ENCODE measurements at places on chromosomes 7 and 10.

- no peak for DNase-seq
Measured at GRCh38 chr10:100826031-100826651, 80.8 kb downstream of the PAX2 start.

DNA sequence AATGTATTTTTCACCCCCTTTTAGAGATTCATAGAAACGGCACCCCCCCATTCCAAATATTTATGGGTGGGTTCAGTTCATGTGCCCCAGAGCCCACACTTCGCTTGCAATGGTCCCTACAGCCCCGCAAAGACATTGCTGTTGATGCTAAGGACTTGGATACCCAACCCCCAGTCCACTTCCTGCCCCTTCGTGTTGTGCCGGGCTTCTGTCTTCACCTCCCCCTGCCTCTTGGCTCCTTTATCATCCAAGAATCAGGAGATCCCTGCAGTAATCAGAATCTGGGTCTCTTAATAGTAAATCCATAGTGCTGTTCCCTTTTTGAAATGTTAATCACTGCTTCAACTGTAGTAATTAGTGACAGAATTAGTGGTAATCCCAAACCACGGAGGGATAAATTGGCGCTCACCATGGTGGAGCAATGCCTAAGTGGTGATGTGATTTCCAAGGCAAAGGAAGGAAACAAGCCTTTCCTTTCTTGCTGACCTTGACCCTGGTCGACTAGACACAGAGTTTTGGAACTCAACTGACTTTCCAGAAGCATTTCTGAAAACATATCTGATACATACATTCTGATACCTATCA is 67.7 kb downstream of the HK1 start:
- DNase-seq, result no peak

GRCh38 chr7:81886211-81886764 is 116.4 kb upstream of the HGF start:
- DNase-seq, result no peak

- no peak for DNase-seq
Measured at GRCh38 chr10:131961777-131962662, 19.7 kb downstream of the BNIP3 start.

DNA sequence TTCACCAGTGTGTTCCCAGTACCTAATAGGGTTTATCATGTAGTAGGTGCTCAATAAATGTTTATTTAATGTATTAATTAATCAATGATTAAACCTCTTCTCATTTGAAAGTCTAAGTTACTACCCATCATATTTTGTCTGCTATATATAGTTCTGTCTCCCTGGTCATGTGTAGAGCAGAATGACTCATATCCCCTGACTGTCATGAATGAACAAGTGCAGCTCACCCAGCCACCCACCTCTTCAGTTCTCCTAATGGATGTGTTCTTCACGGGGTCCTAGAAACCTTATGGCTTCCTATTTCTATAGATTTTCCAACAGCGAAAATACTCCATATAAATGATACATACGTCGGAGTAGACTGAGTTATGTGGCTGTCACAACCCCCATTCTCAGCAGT is 64.5 kb downstream of the HIF1AN start:
- DNase-seq, result no peak

DNA sequence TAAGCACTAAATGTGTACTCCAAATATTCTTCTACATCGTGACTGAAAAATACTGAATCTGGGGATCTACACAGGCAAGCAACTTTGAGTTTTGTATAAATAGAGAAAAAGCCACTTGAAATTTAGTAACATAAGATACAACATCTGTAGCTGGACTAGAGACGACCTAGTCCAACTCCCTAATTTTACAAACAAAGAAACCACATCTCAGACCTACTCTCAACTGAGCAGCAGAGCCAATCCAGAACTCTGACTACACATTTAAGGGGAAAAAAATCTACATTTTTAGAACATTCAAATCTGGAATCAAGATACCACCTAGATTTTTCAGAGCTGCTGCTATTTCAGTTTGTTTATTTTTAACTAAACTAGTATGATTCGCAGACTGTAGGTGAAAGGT is 88.9 kb downstream of the CABCOCO1 start:
- no peak for DNase-seq

- DNase-seq, result no peak
Measured at GRCh38 chr10:110510730-110511129, 13.0 kb downstream of the DUSP5 start.

DNA sequence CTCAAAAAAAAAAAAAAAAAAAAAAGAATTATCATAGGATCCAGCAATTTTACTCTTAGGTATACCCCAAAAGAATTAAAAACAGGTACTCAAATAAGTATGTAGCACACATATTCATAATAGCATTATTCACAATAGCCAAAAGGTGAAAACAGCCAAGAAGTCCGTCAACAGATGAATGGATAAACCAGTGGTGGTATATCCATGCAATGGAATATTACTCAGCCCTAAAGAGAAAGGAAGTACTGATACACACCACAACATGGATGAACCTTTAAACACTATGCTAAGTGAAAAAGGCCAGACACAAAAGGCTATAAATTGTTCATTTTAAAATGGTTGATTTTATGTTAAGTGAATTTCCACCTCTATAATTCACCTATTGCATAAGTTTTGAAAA is 804.8 kb upstream of the AUTS2 start:
- DNase-seq, result no peak

GRCh38 chr10:79413196-79413595 is 32.2 kb downstream of the ZCCHC24 start:
- no peak for DNase-seq

DNA sequence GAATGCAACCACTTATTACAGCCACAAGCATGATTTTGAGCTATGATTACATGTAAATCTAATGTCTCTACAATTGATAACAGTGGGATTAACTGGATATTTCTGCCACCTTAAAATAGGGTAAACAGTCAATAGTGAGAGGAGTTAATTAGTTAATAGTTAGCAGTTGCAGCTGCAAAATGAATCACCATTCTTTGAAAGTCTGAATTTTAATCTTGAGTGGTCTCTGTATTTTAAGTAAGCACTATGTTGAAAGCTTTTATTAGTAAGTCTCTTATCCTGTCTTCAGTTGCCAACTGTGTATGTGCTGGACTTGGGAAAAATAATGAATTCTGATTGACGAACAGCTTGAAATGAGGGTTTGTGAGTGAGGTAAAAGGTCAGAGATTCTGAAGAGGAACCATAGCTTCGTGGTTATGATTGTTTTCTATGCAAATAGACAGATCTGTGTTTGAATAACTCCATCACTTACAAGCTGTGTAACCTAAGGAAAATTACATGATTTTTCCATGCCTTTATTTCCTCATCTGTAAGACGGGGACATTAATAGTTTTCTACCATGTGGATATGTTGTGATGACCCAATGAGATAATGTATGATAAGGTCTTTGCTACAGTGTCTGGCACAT is 75.2 kb downstream of the RNLS start:
- no peak for DNase-seq

GRCh38 chr10:7193369-7193768 is 217.5 kb downstream of the SFMBT2 start:
- DNase-seq, result no peak

- DNase-seq, result no peak
Measured at GRCh38 chr7:113099284-113099919, 12.8 kb upstream of the GPR85 start.

- no peak for DNase-seq
Measured at GRCh38 chr10:56319386-56319785, 41.7 kb downstream of the ZWINT start.

- DNase-seq, result no peak
Measured at GRCh38 chr10:43970717-43971116, 322.0 kb upstream of the ZNF32 start.

GRCh38 chr7:44100458-44101302 is 3.5 kb upstream of the AEBP1 start:
- DNase-seq, result no peak
